ENCODE measurements at places on chromosomes 5 and 9.
A peak's percentile ranks its signal among the peaks of the same experiment; 100 is the strongest.

- DNase-seq, result no peak
Measured at GRCh38 chr5:36152324-36153297, 700 bp downstream of the SKP2 start.

GRCh38 chr9:105531530-105531929 lies 26.4 kb upstream of the FKTN start:
- no peak for DNase-seq

DNA sequence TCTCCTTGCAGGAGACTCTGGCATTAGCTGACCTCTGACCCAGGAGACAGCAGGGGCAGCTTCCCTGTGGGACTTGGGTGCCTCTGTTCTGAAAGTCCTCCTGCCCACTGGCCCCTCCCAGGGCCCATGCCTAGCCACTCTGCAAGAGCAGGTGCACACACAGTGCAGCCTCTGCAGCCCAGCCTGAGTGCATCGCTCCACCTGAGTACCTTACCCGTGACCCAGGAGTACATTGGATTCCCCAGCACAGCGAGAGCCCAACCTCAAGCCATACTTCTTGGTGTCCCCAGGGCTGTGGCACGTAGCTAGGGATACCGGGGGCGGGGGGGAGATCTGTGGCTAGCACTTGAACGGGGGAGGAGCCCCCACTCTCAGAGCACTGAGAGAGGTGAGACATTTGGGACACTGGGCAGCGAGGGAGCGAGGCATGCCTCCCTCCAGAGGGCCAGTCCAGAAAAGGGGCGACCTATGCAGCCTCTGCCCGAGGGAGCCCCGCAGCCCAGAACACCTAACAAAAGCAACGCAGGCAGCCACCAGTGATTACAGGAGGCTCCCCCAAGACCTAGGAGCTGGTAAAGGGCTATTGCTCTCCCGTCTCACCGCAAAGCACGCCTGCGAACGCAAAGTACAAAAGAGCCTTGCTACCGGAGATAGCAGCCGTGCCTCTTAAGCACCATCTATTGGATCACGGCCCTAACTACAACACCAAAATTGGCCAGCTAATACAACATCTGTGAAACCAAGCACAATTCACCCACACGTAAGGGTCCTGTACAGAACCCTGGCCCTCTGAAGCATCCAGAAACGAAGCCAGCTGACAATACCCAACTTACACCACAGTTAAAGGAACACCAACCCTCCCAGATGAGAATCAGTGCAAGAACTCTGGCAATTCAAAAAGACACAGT lies 826 bp upstream of the PRDM9 start:
- DNase-seq, result no peak

DNA sequence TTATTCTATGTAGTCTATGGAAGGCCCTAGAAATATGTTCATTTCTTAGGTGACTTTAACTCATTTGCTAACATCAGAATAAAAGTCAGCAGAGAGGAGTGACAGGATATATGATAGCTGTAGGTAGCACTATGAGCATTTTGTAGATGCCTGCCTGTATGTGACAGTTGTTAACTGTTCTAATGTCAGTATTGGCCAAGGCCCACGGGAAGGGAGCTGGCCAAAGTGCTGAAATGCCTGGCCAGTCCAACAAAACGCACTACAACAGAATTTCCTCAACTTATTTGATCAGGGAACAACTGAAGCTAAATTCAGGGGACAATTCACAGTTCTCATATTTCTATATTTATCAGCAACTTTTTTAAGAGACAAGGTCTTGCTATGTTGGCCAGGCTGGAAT lies 20.8 kb downstream of the SV2C start:
- DNase-seq, result no peak

DNA sequence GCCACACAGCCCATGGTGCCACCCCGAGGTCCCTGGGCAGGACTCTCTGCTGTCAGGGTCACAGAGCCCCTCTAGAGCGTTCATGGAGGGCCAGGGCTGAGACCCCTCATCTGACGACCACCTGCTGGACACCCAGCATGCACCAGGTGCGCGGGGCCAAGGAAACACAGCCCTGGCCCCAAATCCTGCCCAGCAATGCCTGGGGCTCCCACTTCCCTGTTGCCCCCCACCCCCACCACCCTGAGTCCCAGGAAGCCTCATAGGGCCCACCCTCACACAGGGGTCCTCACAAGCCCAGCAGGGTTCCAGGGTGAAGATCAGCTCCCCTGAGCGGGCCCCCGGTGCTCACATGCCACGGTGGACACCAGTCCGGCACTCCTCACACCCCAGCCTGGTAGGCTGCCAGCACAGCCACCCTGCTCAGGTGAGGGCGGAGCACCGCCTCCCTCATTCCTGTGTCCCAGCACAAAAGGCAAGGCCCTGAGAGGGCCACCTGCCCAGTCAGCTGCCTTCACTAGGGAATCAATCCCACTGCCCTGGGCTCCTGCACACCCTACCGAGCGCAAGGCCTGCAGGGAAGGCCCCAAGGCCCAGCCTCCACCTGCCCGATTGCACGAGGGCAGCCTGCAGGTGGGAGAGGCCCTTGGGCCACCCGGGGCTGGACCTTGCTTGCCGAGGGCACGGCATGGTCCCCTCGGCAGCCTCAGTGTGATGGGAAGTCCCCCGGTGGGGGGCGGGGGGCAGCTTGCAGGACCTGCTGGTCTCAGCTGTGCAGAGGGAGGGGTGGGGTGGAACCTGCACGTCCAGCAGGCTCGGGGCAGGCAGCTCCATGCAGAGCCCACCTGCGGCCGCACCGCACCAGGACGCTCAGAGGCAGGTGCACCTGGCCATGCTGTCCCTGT lies 56.4 kb upstream of the UBAC1 start:
- peak; percentile 70 for DNase-seq

DNA sequence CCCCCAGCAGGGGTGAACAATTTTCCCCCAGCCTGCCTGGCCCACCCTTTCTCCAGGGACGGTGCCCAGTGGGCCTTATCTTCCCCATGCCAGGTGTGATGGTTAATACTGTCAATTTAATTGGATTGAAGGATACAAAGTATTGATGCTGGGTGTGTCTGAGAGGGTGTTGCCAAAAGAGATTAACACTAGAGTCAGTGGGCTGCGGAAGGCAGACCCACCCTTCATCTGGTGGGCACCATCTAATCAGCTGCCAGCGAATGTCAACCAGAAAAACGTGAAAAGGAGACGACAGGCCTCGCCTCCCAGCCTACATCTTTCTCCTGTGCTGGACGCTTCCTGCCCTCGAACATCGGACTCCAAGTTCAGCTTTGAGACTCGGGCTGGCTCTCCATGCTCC lies 5.6 kb upstream of the FUT7 start:
- DNase-seq, result no peak

GRCh38 chr5:32612134-32612888 lies 27.0 kb downstream of the SUB1 start:
- no peak for DNase-seq

- DNase-seq, result no peak
Measured at GRCh38 chr5:1796371-1797102, 3.1 kb downstream of the MRPL36 start.

- peak; percentile 71 for DNase-seq
Measured at GRCh38 chr9:91163773-91164471, 197.8 kb downstream of the AUH start.

DNA sequence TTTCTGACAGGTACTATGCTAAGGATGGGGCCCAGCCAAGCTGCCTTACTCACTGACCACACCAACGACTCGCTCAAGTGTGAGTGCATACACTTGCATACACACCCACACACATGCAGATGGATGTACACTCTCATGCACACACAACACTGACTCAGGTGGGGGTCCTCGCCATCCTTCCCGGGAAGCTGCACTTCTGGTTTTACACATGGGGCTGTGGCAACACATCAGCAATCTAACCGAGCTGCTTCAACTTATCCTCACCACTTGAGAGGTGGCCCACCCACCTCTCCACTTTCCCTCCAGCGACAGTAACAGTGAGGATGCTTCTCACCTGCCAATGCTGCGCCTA lies 67.2 kb upstream of the SLC25A51 start:
- DNase-seq, result no peak

GRCh38 chr9:16105168-16106020 lies 552.6 kb downstream of the CCDC171 start:
- DNase-seq, result no peak

All from coronary artery (tissue), 2 donors.